ENCODE measurements at places on chromosomes 4 and X.

GRCh38 chr4:29805245-29805644 lies 914.9 kb upstream of the PCDH7 start:
- peak; percentile 26 for DNase-seq

- no peak for DNase-seq
These were observed 26.5 kb upstream of the ANAPC4 start for GRCh38 chr4:25350561-25350960.

- DNase-seq: no peak
These were observed 55.3 kb upstream of the CXorf51B start for GRCh38 chrX:146754268-146754667.

DNA sequence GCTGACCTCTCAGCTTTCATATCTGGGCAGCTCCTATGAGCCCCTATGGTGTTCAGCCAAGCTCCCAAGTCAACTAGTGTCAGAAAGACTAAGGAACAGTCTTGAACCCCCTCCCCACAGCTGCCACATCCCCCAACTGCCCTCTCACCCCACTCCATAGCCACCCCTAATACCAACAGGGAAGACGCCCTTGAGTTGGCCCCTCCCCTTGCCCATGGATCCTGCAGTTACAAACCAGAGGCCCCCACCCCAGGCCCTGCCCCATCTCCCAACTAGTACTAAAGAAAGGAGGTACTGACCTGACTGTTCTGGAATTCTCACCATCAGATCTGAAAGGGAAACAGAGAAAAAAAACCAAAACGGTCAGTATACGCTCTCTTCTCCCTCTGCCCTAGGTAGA lies 10.2 kb upstream of the IQSEC2 start:
- DNase-seq: no peak

GRCh38 chrX:16946971-16947562 lies 609 bp downstream of the REPS2 start:
- no peak for DNase-seq

DNA sequence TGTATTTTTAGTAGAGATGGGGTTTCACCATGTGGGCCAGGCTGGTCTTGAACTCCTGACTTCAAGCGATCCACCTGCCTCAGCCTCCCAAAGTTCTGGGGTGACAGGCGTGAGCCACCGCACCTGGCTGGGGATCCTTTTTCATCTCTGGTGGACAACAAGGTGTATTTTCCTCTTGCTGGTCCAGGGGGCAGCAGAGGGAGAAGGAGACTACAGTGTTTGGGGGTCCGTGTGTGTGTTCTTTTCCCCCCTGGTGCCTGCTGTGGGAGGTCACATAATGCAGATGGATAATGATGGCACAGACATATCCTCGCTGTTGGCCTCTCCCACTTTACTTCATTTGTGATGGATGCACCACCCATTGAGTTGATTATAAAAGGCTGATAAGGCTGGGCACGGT lies 39.0 kb upstream of the CD99 start:
- no peak for DNase-seq

DNA sequence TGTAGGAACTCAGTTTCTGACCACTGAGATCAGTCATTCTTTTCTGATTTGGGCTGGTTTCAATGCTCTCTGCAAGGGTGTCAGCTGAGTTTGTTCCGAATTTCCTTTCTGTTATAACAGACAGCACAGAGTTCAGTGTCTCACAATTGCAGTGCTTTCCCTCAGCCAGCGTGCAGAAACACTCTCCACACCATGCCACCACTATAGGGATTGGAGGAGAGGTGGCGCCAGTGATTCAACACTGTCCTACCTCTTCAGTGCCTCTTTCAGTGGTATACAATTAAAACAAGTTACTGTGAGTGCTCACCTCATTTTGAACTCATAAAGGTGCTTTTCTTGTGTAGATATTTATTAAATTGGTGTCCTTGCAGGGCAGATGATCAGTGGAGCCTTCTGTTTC lies 413.2 kb upstream of the CXorf51B start:
- DNase-seq: no peak

GRCh38 chr4:7186031-7186430 lies 6.3 kb upstream of the SORCS2 start:
- no peak for DNase-seq

GRCh38 chrX:13599491-13599890 lies 30.1 kb downstream of the EGFL6 start:
- DNase-seq: no peak

- DNase-seq: no peak
These were observed 12.7 kb downstream of the MAD2L1 start for GRCh38 chr4:120053911-120054310.

- no peak for DNase-seq
These were observed 20.6 kb upstream of the IRAK1 start for GRCh38 chrX:154040307-154040756.

DNA sequence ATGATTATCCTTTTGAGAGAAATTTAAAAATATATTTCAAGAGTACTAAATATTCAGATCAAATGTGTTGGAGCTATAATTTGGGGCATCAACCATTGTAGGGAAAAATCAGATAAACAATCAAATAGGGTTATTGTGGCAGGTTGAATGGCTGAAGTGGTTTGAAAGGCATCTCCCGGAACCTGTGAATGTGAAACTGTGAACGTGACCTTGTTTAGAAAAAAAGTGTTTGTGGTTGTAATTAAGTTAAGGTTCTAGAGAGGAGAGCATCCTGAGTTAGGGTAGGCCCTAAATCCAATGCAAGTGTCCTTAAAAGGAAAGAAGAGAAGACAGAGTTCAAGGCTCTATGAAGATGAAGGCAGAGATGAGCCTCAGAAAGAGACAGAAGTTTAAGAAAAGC lies 37.4 kb downstream of the ADGRA3 start:
- no peak for DNase-seq

DNA sequence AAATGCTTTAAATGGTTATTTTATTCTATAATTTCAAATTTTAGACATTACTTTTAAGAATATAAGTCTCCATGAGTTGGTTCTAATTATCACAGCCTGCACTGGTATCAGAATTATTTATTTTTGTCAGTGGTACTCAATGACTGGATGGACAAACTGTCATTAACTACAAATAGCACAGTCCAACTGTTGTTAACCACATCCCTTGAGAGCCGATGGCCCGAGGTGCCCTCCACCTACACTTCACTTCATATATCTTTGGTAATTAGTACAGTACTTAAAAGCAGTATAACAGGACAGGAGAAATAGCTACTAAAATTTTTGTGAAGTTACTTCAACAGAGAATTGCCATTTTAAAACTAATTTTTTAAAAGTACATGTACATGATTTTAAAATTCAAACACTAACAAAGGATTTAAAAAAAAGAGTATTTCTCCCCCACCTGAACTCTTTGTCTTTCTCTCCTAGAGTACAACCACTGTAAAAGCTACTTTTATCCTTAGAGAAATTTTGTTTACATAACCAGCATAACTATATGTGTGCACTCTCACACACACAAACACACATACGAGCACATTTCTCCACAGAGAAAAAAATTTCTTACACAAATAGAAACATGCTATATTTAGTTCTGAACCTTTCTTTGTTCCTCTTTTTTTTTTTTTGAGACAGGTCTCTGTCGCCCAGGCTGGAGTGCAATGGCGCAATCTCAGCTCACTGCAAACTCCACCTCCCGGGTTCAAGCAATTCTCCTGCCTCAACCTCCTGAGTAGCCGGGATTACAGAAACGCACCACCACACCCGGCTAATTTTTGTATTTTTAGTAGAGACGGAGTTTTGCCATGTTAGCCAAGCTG lies 6.5 kb downstream of the TIFA start:
- DNase-seq: no peak

GRCh38 chr4:3340700-3341083 lies 47.9 kb downstream of the RGS12 start:
- DNase-seq: no peak

DNA sequence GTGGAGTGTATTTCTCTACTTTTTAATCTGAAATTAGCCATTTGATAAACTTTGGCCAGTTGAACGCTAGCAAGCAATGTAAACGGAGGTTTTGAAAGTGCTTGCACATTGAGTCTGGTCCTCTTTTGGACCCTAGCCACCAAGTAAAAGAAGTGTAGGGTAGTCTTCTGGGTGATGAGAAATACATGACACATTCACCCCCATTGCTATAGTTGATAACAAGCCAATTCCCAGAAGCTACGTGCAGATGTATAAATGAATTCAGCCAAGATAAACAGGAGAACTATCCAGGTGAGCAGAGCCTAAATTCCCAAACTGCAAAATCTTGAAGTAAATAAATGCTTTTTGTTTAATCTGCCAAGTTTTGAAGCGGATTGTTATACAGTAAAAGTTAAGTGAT lies 965.4 kb upstream of the GRIA3 start:
- no peak for DNase-seq

GRCh38 chr4:185950891-185951290 lies 118.1 kb upstream of the TLR3 start:
- DNase-seq: no peak

- DNase-seq: no peak
These were observed 94.8 kb downstream of the MAML3 start for GRCh38 chr4:140059159-140059558.

GRCh38 chr4:14918336-14918735 lies 83.9 kb upstream of the CPEB2 start:
- DNase-seq: no peak

DNA sequence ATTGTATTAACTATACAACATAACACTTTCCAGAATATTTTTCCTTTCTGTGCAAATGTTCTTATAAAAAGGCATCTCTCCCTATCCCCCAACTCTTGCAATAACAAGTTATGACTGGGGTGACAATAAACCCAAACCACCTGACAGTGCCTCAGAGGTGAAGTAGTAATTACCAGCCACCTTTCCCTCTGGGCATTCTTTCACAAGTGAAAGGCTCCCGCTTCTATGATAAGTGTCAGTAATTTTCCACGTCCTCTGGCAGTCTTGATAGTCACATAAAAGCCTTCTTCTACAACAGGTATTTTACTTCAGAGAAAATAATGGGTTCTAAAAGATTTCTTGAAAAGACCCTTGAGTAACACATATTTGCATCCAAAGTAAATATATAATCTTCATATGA lies 82.7 kb downstream of the MANBA start:
- no peak for DNase-seq
